Naive thymus-derived CD8-positive, alpha-beta T cell (primary cell): ENCODE measurements at places on chromosomes 11 and 22. TPM values are rescaled to one million over a fixed set of nuclear protein-coding genes. Genes with fewer than 3 reads are reported as not detected.

Gene ZNF280B
- polyA plus RNA-seq, result 2.1 TPM

Gene CABP7
- 0.06 TPM for polyA plus RNA-seq

Gene MB
- not detected for polyA plus RNA-seq

Gene GGTLC3
- 0.49 TPM for polyA plus RNA-seq

Gene MUC6
- polyA plus RNA-seq, result not detected

Gene OR52I1
- not detected for polyA plus RNA-seq
